NB4 (cell line): ENCODE measurements at places on chromosomes 12 and 14.

- DNase-seq, result no peak
These were observed 37.4 kb downstream of the TMTC3 start for GRCh38 chr12:88179436-88180014.

DNA sequence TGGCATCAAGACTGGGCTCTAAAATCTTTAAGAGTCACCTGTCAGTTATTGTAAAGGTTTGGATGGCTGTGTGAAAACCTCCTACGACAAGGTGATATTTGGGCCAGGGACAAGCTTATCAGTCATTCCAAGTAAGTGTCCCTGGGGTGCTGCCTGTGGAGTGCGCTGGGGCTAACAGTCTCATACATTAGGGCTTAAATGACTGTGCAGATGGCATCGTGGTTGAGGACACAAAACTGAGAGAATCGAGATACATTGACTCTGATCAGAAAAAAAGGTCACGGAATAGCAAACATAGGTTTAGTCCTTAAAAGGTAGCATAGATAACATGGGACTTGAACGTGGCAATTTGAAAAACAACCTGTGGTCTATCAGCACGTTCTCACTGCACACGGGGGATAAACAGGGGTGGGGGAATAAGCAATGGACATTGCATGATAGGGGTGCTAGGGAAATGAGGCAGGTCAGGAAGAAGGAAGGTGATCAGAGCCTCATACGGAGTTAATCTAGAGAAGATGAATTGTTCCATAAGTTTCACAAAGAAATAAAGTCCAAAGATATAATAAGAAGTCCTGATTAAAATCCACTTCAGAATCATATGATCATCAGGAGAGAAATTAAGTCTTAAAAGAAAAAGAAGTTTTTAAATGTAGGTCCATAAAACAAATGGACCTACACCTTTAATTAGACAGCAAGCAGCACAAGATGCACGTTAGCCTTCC lies 100.3 kb downstream of the DAD1 start:
- no peak for DNase-seq

- no peak for DNase-seq
These were observed 9.8 kb downstream of the DAD1 start for GRCh38 chr14:22579236-22579635.

DNA sequence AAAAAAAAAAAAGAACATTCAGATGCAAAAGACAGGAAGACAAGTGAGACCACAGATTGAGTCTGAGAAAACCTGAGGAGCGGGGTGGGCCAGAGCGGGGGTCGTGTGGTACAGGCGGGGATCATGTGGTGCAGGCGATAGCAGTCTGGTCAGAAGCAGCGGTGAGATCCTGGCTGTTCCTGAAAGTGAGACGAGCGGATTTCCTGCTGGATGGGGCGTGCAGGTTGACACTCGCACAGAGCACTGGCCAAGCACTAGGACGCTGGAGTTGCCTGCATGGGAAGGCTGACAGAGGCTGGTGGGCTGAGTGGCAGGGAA lies 35.7 kb downstream of the CDC42BPB start:
- DNase-seq, result no peak

GRCh38 chr12:67632005-67632404 lies 16.5 kb upstream of the DYRK2 start:
- DNase-seq, result no peak

DNA sequence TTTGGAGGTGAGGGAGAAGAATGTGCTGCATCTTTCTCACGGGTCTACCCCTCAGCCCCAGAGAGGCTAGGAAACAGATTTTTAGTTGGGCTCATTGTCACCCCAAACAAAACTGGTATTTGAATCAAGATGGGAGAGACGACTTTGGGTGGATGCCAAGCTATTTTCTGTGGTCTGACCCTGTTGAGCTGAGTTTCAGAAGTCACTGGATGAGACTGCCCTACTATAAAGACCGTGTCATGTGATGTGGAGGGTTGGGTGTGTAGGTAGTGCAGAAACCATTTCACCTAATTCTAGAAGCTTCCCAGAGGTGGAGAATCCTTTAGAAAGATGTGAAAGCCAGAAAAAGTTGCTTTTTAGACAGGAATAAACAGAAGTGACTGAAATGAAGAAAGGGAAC lies 60.2 kb downstream of the IFT43 start:
- no peak for DNase-seq

GRCh38 chr12:19779395-19780056 lies 340.2 kb downstream of the AEBP2 start:
- DNase-seq, result no peak

DNA sequence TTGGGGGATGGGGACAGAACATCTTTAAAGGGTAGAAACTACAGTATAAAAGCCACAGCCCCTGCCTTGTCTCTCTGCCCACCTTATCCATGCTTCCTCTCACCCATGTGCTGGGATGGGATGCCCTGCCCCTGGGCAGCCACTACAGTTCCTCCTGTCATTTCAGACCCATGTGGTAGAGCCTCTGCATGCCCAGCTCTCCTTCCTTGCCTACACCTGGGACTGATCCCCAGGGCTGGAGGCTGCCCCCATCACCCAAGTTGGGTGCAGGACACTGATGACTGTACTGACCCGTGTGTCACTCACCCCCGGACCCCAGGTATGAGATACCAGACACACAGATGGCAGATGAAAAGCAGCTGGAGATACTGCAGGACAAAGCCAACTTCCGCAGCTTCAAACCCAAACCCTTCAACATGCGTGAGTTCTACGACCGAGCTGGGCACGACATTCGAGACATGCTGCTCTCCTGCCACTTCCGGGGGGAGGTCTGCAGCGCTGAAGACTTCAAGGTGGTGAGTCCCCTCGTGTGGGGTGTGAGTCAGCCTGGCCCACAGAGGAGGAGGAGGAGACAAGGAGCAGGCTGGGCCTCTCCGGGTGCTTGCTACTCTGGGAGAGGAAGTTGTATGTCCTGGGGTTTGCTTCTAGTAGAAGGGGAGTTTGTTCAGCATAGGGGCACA lies 2.2 kb downstream of the ASIC1 start:
- DNase-seq, result peak; percentile 98

DNA sequence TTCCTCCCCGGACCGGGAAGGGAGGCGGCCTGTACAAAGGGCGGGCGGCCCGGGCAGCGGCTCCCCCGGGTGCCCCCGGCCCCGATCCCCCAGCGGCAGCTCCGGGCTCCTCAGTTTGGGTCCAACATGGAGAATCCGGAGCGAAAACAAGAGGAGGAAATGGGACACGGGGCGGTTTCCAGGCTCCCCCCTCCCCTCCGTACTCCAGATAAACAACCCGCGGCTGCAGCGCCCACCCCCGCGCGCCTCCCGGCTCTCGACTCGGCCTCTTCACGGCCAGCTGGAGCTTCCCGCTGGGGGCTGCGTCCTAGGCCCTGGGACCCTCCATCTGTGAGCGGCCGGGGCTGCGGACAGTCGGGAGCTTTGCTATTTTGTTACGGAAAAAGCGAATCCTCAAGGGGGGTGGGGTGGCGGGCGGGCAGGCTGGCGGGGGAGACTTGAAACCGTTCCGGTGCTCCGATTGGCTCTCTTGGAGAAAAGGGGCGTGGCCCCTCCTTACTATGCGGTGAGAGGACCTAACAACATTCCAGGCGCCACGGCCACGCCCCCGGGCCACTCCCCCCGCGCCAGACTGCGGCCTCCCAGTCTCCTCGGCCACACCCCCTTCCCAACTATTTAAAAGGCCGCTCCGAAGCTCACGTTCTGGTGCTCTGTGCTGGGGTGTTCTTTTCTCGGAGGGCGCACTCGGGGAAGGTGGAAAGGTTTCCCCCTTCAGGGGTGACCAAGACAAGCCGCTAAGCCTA lies at the start of gene CTDSP2:
CTDSP2 (minus strand) TSS at position 153 of the 743 bp plus-strand sequence. CDS start 294 bp downstream, outside the sequence.
- peak; percentile 99 for DNase-seq

GRCh38 chr14:98932431-98933325 lies 339.3 kb downstream of the BCL11B start:
- no peak for DNase-seq

DNA sequence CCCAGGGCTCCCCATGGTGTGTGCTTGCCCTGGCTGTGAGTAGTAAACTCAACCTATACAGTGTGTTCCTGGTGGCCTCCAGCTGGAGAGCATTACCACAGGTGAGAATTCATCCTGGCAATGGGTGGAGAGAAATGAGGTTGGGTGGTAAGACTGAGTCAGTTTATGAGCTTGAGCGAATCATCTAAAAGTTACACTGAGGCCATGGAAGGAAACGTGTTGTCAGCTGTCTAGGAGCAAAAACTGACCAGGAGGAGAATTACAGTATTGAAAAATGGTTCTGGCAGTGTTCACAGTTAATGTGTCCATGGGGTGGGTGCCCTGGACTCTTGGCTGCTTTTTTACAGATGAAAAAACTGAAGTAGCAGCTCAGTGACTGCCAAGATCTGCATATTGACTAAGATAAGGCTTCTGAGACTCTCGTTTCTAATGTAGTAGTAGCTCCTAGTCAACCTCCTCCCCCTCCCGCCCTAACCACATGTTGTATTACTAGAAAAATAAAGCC lies 202.0 kb upstream of the AMIGO2 start:
- DNase-seq, result no peak

DNA sequence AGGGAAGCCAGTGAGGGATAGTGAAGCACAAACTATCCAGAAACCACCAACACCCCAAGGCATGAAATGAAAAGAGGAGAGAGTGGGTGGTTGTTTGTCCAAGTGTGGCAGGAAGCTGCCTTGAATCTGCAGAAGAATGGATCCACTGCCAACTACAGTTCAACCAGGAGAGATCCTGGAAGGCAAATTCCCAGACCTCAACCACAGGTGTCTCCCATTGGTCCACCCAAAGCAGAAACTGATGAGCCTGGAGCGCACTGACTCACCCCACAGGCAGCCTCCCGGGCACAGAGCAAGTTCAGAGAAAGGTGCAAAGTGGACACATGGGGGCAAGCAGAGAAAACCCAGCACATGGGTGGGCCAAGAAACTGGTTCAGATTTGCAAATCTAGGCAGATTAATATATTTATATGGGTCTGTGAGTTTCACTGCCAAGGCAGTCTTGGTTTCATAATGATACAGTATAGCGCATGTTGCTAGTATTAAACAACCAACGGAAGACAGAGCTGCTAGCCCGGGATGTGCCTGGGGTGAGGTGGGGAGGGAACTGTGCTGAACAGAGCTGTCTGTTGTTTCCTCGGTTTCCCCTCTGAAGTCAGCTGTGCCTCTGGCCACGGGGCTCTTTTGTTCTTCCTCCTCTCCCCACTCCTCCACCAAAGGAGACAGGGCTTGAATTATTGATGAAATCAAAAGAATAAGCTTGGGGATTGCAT lies 416.2 kb upstream of the CCDC196 start:
- no peak for DNase-seq

DNA sequence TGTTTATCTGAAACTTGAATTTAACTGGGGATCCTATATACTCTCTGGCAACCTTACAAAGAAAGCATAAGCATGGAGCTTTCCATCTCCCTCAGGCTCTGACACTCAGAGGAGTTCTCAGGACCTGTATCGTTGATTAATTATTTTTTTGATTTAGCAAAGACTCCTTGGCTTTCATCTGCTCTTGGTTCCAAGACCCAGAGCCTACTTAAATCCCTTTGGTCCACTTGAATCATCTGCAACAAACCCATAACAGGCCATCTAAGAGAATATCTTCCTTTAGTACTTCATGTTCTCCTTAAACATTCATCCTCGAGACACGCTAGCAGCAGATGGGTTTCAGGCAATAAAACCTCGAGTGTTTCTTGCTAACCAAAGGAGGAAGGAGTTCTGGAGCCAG lies 85.4 kb downstream of the ZFP36L1 start:
- DNase-seq, result no peak

DNA sequence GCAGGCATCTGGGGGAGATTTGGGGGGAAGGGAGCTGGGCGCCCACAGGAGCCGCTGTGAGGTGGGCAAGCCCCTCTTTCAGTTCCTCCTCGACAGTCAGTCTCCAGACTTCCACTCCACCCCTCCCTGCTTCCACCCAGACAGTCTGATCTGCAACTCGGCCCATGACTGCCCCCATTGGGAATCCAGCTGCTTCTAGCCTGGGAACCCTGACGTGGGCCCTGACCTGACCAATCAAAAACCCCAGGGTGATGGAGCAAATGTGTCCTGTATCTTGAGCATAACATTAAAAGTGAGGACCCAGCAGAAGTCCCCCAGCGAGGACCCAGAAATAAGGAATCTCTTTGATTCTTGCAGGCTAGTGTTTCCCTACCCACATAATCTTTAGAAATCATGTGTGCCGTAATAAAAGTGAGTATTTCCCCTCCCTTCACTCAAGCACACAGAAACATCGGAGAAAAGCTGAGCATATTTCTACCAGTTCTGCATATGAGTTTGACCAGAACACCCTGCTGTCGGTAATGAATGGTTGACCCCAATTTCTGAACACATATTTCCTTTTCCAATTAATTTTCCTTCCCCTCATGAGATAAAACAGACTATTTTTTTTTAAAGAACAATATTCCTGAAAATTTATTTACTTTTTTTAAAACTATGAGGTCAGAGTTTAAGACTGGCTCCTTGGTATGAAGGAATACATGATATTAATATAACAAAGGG lies 6.4 kb downstream of the SSH1 start:
- DNase-seq, result peak; percentile 58

DNA sequence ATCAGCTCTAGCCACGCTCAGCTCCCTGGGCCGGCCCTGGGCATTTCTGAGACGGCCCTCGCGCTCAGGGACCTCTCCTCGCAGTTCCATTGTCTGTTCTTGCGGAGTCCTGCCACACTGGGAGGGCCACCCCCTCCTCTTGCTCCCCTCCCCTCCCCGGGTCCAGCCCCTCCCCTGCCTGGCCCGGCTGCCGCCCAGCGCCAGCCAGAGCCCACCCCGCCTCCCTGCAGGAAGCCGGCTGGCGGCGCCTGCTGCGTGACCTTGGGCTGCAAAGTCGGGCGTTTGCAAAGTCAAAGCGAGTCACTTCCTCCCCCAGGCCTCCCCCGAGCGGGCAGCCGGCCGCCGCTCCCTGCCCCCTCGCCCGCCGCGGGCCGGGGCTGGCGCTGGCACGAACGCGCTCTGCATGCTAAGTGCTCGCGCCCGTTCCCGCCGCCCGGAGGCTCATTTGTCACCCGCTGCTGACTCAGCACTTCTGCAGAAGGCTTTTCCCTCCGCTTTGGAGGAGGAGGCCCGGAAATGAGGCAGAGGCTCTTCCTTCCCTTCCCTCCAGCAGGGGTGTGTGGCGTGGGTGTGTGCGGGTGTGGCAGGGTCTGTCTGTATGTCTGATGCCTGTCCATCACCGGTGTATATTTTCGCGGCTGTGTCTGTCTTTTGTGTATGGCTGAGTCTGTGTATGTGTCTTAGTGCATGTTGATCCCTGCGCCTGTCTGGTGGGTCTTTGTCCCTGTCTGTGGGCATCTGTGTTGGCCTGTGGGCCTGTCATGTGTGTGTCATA lies 72.0 kb downstream of the IRF2BPL start:
- peak; percentile 96 for DNase-seq

GRCh38 chr12:15956413-15957185 lies 45.5 kb downstream of the DERA start:
- DNase-seq, result no peak

GRCh38 chr14:51317373-51317772 lies 77.3 kb downstream of the TMX1 start:
- no peak for DNase-seq

DNA sequence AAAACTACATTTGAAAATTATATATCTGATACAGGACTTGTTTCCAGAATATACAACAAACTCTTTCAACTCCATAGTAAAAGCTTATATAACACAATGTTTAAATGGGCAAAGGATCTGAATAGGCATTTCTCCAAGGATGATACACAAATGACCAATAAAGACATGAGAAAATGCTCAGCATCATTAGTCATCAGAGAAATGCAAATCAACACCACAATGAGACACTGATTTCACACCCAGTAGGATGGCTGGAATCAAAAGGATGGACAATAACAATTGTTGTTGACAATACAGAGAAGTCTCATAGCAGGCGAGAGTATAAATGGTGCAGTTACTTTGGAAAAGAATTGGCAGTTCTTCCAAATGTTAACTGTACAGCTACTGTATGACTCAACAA lies 394.9 kb downstream of the BCL11B start:
- no peak for DNase-seq
